Hematopoietic multipotent progenitor cell treated with erythropoietin and hydrocortisone succinate and interleukin-3 and kit ligand, for 6 days (in vitro differentiated cells): ENCODE measurements at places on chromosomes 2 and 18.
A peak's percentile ranks its signal among the peaks of the same experiment; 100 is the strongest.

DNA sequence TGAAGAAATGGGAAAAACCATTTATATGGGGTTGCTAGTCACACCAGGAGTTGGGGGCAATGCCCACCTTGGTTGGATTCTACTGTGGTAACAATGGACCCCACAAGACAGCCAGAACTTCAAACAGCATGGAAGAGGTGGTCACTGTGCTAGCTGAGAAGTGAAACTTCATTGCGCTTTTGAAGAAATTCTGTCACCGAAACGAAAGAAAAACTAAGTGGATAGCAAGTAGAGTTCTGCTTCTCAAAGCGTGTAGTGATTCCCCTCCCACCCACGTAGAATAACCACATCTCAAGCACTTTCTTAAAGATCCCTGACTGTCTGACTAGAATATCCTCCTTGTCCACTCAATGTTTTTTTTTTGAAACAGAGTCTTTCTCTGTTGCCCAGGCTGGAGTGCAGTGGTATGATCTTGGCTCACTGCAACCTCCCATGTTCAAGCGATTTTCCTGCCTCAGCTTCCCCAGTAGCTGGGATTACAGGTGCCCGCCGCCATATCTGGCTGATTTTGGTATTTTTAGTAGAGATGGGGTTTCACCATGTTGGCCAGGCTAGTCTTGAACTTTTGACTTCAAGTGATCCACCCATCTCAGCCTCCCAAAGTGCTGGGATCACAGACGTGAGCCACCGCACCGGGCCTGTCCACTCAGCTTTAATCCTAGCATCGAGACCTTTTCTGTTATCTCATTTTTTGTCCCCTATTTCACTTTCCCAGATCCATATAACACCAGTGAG, 30.1 kb upstream of the CCL20 start:
- no peak for DNase-seq

GRCh38 chr2:54503192-54503591, 47.1 kb downstream of the SPTBN1 start:
- peak; percentile 66 for DNase-seq

DNA sequence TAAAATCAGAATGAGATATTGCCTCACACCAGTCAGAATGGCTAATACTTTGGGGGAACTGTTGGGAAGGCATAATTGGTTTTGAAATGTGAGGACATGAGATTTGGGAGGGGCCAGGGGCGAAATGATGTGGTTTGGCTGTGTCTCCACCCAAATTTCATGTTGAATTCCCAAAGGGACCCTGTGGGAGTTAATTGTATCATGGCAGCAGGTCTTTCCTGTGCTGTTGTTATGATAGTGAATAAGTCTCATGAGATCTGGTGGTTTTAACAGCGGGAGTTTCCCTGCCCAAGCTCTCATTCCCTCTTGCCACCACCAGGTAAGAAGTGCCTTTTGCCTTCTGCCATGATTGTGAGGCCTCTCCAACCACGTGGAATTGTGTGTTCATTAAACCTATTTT, 59.6 kb downstream of the CSRNP3 start:
- no peak for DNase-seq

DNA sequence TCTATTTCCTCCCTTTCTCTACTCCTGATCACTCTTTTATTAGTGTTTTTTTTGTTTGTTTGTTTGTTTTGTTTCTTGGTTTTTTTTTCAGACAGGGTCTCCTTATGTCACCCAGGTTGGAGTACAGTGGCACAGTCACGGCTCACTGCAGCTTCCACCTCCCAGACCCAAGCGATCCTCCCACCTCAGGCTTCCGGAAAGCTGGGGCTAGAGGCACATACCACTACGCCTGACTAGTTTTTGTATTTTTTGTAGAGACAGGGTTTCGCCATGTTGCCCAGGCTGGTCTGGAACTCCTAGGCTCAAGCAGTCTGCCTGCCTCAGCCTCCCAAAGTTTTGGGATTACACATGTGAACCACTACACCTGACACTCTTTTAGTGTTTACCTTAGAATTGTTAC, 122.3 kb downstream of the ATL2 start:
- DNase-seq = no peak

GRCh38 chr2:11540996-11541692, 7.3 kb downstream of the GREB1 start:
- DNase-seq = no peak
